BJ (cell line): ENCODE measurements at places on chromosomes 1 and 21.

GRCh38 chr1:204572923-204573922, 57.0 kb downstream of the MDM4 start:
- DNase-seq: no peak

DNA sequence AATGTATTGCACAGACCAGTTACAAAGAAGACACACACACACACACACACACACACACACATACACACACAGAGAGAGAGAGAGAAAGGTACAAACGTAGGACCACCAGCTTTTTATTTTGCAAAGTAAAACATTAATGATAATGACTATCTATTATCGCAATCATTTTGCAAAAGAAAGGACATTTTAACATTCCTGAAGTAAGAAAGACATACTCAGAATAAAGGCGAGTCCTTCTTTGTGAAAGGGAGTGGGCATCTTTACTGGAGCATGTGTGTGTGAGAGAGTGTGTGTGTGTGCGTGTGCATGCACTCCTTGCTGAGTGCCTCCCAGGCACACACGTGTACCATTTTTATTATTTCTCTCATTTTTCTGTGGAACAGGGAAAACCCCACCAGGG, 28.4 kb downstream of the PPFIA4 start:
- DNase-seq: no peak

DNA sequence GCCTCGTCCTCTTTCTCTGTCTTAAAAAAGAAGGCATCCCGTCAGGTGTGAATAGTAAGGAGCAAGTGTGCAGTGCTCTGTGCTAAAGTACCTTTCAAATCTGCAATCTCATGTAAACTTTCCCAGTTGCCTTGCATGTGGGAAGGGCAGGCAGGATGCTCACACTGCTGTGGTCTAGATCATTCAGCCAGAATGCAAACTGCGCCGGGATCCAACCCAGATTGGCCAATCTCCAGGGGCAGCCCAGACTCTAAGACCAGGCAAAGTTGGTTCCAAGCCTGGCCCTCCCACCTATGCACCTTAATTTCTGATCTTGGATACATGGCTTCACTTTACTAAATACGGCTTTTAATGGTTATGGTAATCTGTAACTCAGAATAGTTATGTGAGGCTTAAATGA, 3.2 kb upstream of the MAP1LC3C start:
- DNase-seq: no peak

GRCh38 chr1:55245781-55246180, 30.6 kb upstream of the USP24 start:
- DNase-seq: no peak

GRCh38 chr1:118982821-118983557, 5.2 kb downstream of the TBX15 start:
- no peak for DNase-seq

DNA sequence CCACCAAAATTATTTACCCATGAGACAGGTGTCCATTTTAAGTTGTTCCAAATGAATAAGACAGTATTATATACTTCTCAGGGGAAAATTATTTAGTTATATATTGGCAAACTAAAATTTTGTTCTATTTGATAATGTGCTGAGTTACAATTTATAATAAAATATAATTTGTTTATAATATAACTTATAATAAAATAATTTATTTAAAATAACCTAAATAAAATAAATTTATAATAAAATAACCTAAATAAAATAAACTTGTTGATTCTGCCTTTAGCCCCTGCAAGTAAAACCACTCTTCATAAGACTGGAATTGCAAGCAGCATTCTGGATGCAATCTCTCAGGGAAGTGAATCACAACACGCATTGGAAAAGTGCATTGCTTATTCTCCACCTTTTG, 69.6 kb downstream of the RAVER2 start:
- no peak for DNase-seq

GRCh38 chr1:151146412-151147131, at the start of gene SEMA6C:
TSS of gene SEMA6C (minus strand) at chr1:151146631. CDS start at chr1:151142621, 4,010 bp downstream.
- peak; percentile 59 for DNase-seq

DNA sequence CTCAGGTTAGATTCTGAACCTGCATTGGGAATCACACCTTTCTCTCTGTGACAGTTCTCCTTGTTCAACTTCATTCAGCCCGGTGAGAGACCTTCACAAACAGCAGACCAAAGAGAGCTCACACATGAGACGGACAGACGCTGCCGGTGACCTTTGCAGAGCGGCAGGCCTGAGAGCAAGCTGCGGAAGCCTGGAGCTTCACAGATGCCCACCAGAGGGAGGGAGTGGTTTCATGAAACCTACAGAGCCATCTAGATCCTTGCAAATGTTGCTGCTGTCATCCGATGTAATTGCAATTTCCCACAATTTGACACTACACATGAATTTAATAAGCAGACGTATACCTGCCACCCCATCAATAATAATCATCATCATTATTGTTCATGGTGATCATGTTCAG, 39.4 kb downstream of the GRIK3 start:
- DNase-seq: no peak

DNA sequence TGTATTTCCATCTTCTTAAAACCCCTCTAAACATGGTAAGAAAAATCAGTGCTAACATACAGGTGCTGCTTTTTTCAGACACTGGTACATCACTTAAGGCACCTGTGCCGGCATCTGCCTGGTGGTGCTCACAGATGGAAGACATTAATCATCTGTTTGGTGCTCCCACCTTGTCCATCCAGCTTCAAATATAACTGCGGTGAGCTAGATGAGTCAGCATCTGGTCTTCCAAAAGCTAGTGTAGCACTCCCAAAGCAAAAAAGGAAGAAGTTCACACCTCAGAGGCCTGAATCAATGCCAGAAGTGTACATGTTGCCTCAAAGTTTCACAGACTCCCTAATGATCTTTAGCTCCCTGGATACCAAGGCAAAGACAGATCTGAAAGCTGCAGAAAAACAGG, 44.4 kb downstream of the TM2D1 start:
- DNase-seq: no peak

DNA sequence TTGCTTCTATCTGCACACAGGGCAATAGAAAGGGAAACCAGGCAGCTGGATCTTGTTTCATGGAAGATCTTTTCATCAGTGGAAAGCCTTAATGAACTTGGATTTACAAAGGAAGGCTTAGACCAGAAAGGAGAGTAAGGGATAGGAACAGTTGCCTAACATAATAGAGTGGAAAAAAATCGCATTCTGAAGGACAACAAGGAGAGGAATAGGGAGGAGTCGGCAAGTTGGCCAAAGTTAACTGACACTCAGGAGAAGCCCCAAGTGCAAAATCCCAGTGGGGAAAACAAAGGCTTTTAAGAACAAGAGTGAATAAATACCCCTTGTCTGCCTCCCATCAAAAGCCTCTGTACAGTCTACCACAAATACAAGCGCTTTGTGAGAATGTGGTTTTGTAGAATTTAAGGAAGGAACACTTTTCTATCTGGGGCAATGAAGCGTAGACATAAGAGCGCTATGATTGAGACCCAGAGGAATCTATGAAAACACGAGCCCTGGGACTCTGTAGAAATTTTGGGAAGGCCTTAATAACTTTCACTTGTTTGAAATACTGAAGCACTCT, 74.1 kb downstream of the ZNF648 start:
- DNase-seq: no peak

GRCh38 chr1:53031732-53032131, 30.3 kb upstream of the PODN start:
- DNase-seq: no peak

DNA sequence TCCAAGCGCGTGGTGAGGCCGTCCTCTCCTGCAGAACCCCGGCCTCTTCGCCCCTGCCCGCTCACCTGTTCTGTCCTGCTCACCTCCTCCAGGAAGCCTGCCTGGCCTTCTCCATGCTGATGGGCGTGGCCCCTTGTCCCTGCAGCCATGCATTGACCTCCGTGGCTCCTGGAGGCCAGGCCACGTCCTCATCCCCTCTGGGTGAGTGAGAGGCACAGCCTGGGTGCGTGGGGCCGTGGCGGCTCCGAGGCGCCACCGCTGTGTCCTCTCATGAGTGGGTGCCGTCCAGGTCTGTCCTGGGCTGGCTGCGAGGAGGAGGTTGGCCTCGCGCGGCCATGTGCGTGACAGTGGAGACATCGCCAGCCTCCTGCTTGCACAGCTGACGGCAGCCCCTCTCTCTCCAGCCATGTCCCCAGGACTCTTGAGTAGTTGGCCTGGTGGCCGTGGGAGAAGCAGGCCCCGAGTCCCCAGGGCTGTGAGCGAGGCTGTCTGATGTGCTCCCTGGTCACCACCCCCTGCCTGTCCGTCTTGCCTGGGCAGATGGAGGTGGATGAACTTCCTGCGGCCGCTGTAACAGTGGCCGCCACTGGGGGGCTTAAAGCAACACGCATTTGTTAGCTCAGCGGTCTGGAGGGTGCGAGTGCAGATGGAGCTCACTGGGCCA, 58.1 kb downstream of the PRKCZ start:
- DNase-seq: no peak

- no peak for DNase-seq
Measured at GRCh38 chr1:200305806-200306205, 104.0 kb downstream of the ZNF281 start.

DNA sequence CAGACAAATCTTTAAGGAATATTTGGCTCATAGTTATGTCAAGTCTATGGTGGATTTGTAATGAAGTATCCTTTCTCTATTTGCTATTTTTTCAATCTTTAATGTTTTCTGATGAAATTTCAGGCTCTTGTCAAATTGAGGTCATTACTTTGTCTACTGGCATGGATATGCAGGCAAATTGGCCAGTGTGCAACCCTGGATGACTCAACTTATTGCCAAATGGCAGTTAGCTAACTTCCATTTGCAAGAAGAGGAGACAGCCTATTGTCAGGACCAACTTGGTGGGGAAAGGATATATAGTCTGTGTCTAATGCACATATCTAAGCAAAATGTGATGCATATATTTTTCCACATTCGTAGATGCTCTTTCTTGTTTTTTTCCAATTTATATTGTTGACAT, 530.5 kb downstream of the PTBP2 start:
- DNase-seq: peak; percentile 39

GRCh38 chr1:173603056-173603591, at the start of gene SLC9C2:
TSS of gene SLC9C2 (minus strand) at chr1:173603072. CDS start at chr1:173601776, 1,296 bp downstream.
- DNase-seq: no peak
